ENCODE measurements at places on chromosomes 5 and 9.

DNA sequence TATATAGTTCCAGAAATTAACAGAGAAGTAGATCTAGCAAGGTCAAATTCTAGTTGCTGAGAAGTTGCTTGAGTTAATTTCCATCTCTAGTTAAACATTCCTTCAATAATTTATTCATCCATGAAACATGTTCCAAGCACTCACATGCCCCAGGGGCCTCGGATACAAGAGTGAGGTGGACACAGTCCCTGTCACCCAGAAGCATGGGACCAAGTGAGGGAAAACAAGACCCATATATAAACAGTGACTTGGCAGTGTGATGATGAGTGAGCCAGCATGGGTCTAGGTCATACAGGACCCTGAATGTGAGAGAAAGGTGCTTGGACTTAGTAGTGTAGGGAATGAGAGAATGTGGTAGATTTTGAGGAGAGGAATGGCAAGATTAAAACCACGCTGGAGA is 216.9 kb downstream of the TTLL11 start:
- no peak for DNase-seq

DNA sequence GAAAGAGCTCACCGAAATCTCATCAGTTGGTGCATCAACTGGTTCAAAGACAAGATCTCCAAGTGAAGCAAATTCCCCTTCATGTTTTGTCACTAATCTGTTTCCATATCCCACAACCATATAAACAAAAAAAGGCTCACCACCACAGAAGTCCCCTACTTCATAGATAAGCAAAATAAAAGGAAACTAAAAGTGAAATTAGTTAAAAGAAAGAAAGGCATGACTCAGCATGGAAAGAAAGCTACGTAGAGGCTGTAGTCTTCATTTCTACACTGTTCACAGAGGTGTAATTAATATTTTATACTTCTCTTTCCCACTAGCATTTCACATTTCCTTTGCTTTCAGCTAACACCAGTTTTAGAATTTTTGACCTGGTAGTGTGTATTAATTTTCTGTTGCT is 208.0 kb downstream of the CYLC2 start:
- DNase-seq = no peak

DNA sequence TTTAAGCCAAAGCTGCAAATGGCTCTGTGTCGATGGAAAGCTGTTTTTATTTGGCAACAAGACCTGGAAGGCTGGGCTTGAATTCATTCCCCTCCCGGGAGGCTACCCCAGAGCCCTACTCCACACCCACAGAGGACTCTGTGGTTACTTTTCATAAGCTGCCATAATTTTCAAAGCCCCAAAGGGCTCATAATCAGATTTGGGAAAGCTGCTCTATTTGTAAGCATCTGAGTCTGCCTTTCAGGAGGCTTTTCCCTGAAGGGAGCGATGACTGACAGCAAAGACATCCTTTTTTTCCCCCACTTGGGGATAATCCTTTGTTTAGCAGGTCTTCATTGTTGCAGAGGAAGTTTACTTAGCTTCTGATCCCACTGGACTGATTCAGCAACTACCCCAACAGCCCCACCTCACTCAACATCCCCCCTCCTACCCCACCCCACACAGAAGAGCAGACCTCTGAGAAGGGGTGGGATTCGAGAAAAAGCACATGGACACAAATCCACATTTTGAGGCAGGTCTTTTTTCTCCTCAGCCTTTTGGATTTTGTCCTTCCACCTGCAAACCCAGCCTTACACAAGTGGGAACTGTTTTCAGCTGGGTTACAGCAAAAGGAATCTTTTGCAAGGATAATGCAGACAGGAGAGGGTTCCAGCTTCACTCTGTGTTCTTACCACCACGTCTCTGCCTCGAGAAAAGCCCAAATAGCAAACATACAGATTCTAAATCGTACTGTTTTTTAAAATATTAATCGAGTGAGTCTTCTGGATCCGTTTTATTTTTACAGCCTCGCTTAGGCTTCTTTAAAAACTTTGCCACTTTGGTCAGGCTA is 244.4 kb upstream of the TUT7 start:
- DNase-seq = no peak

DNA sequence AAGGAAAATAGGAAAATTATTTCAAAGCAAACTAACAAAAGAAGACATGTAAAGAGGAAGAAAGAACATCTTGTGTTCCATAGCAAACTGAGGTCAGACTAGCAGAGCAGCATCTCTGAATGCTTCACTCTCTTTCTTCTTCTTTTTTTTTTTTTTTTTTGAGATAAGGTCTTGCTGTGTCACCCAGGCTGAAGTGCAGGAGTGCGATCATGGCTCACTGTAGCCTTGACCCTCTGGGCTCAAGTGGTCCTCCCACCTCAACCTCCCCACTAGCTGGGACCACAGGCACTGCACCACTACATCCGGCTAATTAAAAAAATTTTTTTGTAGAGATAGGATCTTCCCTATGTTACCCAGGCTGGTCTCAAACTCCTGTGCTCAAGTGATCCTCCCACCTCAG is 36.6 kb downstream of the MELK start:
- no peak for DNase-seq

- DNase-seq = no peak
These were observed 201.0 kb downstream of the WDR70 start for GRCh38 chr5:37580106-37580505.

- no peak for DNase-seq
These were observed 421.3 kb downstream of the TLE1 start for GRCh38 chr9:81268048-81268447.

DNA sequence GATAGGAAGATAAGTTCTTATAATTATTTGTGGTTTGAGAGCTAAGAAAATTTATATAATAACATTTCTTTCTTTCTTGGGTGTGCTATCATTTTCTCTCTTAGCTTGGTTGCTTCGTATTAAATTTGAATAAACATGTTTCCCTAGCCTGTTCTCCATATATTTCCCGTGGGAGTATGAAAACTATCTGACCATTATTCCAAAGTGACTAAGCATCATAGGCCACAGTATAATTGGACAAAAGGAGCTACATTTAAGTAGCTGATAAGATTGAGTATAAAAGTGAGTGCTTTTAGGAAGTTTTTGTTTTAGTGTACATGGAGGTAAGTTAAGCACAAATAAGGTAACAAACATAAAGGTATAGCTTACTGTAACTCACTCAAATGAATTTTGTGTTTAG is 8.4 kb upstream of the OSMR start:
- DNase-seq = no peak

DNA sequence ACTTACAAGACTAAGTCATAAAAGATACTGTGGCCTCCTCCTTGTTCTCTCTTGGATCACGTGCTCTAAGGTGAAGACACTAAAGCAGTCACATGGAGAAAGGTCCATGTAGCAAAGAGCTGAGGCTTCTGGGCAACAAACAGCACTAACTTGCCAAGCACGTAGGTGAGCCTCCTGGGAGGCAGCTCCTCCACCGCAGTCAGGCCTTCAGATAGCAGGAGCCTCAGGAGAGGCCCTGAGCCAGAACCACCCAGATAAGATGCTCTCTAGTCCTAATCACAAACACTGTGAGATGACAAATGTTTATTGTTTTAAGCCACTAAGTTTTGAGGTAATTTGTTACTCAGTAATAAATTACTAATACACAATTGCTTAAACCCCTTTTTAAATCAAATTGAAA is 38.0 kb downstream of the WDR41 start:
- no peak for DNase-seq

GRCh38 chr9:69058101-69058500 is 22.5 kb downstream of the FXN start:
- DNase-seq = no peak

DNA sequence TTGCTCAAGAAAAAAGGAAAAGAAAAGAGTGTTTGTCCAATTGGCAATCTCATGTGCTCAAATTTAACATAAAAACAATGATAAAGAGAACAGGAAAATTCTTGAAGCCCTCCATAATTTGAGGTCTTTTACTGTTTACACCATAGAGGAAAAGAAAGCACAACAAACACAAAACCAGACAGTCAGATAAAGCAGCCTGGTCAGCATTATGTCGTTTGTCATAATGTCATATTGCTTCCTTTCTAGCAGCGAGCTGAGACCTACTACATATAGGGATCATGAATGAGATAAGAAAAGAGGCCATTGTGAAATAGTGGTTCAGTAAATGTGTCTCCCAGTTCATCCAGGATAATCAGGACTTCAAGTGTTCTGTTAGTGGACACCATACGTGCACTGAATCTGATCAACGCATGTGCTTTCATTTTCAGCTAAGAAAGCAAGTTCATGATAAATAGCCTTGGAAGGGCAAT is 64.7 kb upstream of the SELENOP start:
- DNase-seq = no peak

- no peak for DNase-seq
These were observed 367.4 kb downstream of the PSAT1 start for GRCh38 chr9:78664370-78664769.

- no peak for DNase-seq
These were observed 35.8 kb upstream of the SPRY4 start for GRCh38 chr5:142360607-142361120.

DNA sequence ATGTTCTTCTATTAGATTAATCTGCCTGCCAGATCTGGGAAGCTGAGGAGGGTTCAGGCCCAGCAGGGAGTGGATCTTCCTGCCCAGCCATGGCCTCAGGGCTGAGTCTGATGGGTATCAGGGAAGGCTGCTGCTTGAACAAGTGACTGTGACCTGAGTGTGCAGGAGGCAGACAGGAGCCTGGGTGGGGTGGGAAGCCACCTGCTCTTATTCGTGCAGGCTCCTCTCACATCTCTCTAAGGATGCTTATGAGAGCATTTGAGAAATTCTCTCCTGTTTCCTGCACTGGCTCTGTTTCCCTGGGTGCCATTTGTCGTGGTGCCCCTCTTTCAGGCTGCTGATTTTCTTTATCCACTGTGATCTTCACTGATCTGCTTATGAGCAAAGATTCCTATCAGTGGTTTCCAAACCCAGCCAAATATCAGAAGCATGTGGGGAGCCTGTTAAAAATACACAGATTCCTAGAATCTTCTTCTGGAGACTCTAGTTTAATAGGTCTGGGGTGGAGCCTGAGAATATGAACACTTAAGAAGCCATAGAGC is 2.1 kb downstream of the RGS3 start:
- DNase-seq = no peak

DNA sequence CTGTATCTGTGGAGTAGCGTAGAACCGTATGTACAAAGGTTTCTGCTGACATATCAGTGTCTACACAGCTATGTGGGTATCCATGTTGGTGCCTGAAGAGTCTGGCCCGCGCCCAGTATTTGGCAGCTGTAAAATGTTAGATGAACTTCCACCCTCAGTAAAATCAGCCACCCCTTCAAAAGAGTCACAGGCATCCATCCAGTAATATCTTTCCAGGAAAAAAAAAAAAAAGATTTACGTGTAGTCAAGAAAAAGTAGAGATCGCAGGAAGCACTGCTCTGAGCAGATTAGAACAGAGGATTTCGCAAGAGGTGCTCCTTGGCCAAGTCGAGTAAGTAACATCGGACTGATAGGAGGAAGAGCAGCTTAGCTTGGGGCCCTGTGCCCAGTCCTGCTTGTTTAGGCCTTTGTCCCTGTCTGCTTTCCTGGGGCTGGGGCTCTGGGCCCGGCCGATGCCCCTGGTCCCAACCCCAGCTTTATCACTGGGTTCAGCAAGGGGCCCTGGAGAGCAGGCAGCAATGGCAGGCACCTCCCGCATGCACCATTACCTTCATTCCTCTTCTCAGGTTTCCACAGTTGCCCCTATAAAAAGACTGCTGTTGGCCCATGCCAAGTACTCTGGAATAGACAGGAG is 21.2 kb downstream of the DAPK1 start:
- no peak for DNase-seq

DNA sequence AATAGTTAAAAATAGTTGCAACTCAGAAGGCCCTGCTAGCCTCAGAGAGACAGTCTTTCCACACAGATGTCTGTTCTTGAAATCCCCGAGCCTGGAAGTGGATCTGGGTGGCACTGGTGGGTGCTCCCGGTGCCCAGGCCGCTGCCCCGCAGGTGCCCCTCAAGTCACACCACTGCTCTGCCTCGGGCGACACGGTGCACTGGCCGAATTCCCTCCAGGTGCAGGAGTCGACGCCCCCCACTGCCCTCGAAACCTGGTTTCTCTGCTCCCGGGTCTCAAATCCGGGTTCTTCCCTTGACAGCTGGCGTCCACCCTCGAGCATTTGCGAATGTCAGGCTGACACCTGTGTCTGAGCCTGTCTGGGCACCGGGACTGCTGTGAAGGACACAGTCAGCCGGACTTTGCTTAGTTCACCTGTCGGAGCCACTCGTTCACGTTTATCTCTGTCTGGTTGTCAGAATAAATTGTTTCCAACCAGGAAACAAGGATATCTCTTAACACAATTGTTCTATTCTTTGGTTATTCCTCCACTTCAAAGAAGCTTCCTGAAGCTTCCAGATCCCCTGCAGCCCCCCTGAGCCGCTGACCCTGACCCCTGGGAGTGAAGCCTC is 27.1 kb downstream of the SLC9A3 start:
- no peak for DNase-seq

GRCh38 chr5:116058346-116058936 is 26.2 kb downstream of the ARL14EPL start:
- no peak for DNase-seq

- DNase-seq = no peak
These were observed 367.0 kb downstream of the NTRK2 start for GRCh38 chr9:85036496-85036895.

GRCh38 chr5:565782-566440 is 41.7 kb upstream of the SLC9A3 start:
- DNase-seq = no peak

DNA sequence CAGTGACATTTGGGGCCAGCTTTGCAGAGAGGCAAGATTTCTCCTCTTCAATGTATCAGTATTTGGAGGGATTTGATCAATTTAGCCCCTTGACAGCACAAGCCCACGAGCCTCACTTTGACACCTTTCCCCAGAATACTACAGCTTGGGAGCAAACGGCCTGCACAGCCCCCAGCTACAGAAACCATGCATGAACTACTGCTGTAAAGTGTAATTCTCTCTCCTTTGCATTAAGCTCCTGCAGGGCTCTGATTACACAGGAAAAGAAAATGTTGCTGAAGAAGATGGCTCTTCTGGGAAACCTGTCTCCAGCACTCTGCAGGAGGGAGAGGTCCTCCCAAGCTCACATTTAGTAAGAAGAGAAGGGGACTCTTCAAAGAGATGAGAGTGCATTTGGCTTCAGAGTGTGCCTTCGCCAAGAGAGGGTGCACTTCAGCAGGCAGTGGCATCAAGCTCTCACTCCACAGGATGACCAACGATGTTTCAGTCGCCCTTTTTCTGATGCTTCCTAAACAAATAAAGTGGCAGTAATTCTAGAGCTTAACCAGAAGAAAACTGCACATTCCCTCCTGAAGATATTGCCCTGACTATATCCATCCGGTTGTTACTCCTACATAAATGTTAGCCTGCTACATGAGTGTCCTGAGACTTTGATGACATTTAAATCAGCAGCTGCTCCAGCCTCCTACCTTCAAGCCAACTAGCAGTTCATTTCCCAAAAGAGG is 272.2 kb downstream of the AUH start:
- DNase-seq = no peak

DNA sequence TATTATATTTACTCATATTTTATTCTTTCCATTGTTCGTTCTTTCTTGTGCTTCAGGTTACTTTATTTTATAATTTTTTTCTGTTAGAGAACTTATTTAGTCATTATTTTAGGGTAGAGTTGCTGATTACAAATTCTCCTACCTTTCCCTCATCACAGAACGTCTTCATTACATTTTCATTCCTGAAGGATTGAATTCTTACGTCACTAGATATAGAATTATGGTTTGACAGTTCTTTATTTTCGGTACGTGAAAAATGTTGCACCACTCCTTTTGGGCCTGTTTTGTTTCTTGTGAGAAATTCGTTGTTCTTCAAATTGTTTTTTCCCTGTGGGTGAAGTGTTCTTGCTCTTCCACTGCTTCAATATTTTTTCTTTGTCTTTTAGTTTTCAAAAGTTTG is 20.8 kb upstream of the OR2S2 start:
- DNase-seq = no peak
